ENCODE measurements at places on chromosomes 2 and 18.

DNA sequence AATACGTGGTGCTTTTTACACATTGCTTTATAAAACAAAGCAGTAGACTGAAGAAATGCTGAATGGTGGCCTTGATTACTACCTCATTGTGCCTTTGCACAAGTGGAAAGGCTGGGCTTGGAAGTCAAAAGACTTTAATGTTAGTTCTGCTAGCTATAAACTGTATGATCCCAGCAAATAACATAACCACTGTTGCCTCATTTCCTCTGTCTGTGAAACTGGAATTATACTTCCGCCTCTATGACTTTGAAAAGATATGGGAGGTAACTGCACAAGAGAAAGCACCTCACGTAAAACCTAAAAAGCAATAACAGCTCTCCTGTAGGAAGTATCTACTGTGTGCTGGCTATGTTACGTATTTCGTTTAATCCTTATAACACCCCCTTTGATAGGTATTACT, 43.4 kb upstream of the DSC1 start:
- no peak for DNase-seq

DNA sequence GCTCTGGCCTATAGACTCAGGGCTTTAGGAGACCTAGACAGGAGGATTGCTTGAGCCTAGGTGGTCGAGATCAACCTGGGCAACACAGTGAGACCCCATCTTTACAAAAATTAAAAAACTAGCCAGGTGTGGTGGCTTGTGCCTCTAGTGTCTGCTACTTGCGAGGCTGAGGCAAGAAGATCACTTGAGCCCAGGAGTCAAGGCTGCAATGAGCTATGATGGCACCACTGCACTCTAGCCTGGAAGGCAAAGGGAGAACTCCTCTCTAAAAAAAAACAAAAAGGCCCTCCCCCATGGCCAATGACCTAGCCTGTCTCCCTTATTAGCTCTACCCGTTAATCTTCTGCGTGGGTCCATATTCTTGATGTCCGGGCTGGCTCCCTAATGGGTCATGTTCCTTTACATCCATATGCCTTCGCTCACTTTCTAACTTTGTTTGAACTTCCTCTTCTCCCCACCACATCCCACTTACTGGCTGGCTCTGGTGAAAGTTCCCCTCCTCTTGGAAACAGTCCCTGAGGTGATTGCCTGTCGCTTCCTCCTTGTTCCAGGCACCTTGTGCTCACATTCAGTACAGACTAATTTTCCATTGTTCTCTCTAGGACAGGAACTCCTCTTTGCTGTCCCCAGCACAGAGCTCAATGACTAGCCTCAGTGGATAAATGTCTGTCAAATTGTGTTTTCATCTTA, 103.0 kb downstream of the AFF3 start:
- no peak for DNase-seq

GRCh38 chr2:45826884-45827635, 175.6 kb downstream of the PRKCE start:
- DNase-seq, result no peak

DNA sequence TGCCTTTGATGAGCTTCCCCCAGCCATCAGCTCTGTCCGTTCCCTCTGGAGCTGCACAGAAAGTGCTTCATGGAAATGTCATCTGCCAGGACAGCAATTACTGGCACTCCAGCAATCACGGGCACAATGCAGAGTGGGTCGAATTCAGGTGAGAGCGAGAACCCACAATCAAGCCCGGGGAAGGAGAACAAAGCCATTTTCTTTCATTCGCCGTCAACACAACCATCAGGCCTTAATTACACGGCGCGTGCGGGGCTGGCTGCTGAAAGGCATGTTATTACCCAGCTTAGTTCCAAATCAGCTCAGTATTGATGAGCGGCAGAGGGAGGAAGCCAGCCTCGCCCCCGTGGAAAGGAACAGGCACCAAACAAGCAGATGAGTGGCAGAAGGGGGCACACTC, 143.9 kb downstream of the MYT1L start:
- no peak for DNase-seq

GRCh38 chr2:236631281-236631855, 61.7 kb downstream of the ACKR3 start:
- no peak for DNase-seq
